ENCODE measurements at places on chromosomes 1 and 21. TPM values are rescaled to one million over a fixed set of nuclear protein-coding genes. Genes with fewer than 3 reads are reported as not detected.

GRCh38 chr1:230243146-230243545 is 176.1 kb downstream of the GALNT2 start:
- DNase-seq = no peak

DNA sequence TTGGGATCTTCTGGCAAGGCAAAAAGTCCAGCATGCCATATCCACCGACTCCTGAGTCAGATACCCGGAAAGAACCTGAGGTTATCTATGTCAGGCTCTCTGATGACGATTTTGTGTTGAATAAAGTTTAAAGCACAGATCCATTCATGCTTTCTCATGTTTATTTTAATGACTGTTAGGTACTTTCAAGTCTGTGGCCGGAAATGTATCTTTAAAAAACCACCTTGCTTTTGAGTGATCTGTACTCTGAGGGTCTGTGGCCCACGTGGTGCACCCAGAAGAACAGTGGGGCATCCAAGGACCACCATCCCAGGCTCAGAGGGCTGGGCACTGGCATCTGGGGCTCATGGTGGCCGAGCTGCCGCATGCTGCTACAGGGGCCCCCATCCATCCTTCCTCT is 30.1 kb upstream of the VASH2 start:
- no peak for DNase-seq

DNA sequence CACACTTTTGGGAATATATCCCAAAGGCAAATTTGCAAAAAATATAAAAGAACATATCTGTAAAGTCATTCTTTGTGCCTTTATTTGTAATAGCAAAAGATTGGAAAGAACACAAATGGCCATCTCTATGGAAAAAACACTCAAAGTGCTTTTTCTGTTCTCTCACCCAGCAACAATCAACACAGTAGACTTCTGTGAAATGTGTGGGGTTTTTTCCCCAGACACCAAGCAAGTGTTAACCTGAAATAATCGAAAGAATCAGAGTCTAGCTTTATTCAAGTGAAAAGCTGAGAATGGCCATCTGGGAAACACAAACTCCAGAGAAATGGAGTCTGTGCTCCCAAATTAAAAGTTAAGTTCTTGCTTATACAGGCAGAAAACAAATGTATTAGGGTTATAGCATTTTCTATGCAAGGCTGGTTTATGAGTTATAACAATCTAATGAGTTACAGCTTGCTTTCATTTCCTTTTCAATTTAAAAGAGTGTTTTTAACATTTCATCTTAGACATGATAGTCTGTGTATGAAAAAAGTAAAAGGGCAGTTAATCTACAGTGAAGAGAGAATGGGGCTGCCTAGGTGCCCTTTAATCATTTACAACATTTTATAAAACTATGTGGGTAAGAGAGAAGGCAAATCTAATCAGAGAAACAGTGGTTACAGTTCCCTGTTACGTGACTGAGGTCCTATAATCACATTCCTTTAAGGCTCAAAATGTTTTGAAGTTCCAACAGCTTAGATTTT is 46.6 kb downstream of the SLC30A7 start:
- DNase-seq = no peak

Gene PTPN22
- 39.5 TPM for total RNA-seq

Gene OR10X1
- not detected for total RNA-seq

GRCh38 chr1:183515002-183515689 is 42.8 kb downstream of the SMG7 start:
- no peak for DNase-seq

- DNase-seq = no peak
Observed at GRCh38 chr1:25829046-25829445, 9.3 kb downstream of the MTFR1L start.

DNA sequence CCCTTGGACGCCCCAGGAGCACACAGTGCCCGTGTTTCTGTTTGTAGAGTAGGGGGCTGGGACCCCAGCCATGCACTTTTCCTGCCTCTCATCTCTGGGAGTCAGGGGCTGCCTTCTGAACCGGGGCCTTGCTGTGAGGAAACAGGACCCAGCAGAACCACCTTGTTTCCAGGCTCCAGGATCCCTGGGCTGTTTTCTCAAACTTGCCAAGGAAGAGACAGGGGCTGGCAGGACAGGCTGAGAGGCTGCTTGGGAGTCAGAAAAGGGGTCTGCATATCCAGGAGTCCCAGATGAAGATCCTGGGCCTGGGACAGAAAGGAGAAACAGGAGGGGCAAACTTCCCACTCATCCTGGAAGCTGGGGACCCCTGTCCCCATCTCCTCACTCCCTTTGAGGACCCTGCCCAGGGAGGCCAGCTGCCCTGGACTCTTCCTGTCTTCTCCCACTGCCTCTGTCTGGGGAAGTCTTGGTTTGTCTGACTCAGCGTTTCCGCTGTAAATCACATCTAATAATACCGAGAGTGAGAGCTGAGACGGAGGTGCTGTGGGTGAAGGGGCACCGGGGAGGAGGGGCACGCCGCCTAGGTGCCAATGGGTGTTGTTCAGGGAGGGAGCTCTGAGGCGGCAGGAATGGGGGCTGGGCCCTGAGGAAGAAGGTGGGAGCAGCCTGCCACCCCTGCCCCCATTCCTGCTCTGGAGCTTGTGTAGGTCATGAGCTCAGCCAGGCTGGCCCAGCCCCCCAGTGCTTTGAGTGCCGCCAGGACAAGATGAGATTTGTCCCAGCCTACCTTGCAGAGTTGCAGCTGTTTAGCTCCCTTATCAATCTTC is 16.7 kb downstream of the POU3F1 start:
- peak; percentile 75 for DNase-seq
